ENCODE measurements at places on chromosomes 16 and 17.
A peak's percentile ranks its signal among the peaks of the same experiment; 100 is the strongest.

- no peak for DNase-seq
These were observed 1.4 kb downstream of the KRTAP2-4 start for GRCh38 chr17:41064301-41064700.

GRCh38 chr16:46737621-46738214 is 10.4 kb downstream of the MYLK3 start:
- DNase-seq = no peak

DNA sequence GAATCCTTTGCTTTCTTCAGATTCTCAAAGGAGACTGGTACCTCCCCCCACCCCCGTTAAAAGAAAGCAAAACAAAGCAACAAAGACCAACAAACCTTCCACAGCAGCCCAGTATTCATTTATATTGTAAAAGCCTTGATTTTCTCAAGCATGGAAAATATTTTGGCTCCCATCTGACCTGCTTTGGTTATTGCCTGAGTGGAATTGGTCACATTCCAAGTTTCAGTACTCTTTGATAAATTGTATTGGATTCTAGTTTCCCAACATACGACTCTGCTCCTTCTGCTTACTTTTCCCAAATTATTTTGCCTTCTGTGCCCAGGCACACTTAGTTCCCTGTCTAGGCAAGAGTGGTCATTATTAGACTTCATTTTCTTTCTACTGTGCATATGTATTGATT is 1.3 kb downstream of the ABCC11 start:
- DNase-seq = no peak

DNA sequence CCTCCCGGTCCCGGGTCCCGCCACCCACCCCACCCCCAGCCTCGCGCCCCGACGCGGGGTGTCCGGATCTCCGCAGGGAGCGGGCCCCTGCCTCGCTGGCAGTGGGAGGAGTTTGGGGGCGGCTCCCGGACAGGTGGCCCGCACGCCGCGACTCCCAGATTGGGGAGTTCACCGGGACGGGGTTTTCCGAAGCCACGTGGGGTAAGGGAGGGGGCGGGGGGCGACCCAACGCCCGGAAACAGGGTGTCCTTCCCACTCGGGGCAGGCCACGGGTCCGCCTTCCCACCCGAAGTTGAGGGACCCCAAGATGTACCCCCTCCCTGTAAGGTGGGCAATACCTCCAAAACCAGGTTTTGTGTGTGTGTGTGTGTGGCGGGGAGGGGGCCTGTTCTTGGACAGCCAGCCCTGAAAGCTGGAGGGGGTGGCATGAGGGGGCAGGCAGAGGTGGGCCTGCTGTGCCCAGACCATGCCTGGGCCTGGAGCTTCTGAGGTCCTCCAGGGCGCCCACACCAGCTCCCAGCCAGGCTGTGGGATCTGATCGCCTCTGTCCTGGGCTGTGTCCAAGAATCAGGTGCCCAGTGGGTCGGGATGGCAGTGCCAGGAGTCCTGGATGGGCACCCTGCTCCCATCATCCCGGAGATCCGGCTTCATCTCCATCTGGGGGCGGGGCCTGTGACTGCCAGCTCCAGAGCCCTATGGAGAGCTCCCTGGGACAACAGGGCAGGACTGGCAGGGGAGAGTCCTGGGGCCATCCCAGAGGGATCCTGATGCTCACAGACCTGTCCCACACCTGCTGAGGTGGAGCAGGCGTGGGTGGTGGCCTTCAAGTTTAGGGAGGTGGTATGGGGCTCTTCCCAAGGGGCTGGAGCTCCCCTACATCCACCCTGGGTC is 767 bp downstream of the SYNGR2 start:
- peak; percentile 45 for DNase-seq

DNA sequence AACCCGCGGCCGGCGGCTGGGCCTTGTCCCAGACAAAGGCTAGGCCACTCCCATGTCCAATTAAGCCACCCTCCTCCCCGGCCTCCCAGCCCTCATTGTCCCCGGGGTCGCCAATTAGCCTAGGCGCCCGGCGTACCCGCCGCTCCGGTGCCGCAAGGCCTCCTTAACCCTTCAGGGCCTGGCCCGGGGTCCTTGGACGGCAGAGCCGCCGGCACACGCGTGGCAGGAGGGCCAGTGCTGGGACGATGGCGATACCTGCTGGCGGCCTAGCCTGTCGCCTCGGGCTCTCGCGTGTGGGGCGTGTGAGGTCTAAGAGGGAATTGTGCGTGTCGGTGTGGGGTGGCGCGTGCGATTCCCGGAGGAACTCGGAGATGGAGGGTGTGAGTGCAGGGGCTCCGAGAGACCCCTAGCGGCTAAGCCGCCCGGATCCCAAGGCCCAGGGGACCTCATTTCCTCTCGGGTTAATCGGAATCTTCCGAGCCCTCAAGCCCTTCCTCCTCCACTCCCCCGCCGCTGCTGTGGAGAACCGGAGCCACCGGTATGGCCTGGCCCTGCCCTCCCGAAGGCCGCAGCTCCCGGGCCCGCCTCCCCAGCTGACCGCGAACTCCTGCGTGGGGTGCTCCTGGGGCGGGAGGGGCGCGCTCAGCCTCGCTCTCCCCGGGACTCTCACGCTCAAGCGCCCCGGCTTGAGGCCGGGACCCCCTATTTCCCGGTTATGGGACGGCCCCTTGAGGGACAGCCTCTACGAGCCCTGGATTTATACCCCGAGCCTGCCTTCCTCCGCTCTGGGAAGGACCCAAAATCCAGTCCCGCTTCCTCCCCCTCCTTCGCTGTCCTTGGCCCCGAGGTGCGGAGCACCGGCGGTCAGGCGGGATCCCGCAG is 11.9 kb downstream of the TBX2 start:
- no peak for DNase-seq

GRCh38 chr17:79974566-79975497 is 60.8 kb downstream of the TBC1D16 start:
- DNase-seq = no peak

- DNase-seq = no peak
These were observed 51.3 kb downstream of the NKD1 start for GRCh38 chr16:50599494-50599893.

DNA sequence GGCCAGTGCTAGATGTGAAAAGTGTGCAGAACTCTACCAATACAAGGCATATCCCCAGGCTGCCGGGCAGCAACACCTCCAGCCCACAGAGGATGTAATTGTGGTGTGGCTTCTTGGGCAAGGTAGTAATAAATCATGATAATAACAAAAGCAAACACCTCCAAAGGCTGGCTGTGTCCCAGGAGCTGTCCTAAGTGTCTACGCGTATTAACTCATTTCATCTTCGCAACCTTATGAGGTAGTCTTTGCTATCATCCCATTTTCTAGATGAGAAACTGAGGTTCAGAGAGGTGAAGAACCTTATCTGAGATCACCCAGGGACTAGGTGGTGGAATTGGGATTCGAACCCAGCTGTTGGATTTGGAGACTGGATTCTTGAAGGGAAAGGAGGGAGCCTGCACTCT is 5.3 kb downstream of the PDK2 start:
- no peak for DNase-seq

DNA sequence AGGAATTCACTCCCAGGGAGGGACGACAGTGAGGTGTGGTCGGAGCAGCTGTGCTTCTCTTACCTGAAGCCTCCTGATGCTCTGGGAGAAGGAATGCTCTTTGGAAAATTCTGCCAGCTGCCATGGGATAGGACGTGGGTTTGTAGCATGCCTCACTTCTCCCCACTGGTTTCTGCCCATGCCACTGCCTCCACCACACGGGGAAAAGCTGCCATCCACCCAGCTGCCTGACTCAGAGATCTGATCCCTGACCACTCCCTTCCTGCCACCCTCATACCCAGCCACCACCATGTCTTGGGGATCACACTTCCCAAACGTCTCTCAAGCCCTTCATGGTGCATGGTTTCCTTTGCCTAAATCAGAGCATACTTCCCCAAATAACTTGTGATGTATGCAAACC is 80.0 kb downstream of the CPPED1 start:
- DNase-seq = no peak

GRCh38 chr17:14559264-14560119 is 258.6 kb downstream of the HS3ST3B1 start:
- no peak for DNase-seq

DNA sequence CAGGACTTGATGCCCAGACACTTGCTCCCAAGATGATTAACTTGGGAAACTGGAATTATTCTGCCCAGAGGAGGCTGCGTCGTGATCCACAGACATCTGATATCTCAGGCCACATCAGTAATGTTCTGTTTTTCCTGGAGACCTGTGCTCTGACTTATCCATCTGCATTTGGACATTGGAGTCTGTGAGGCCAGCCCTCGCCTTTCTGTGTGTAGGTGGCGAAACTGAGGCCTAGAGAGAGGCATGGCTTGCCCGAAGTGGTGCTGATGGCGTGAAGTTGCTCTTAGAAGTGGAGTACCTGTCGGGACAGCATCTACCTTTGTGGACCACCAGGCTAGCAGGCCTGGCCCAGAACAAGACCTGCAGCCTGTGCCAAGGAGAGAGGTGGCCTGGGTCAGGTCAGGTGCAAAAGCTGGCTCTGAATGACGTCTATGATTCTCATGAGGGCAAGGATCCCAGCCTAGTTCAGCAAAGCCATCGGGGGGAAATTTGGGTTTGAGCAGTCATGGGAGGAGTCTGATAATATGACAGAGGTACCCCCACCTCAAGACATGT is 186.8 kb upstream of the ZNF469 start:
- no peak for DNase-seq

- DNase-seq = peak; percentile 58
These were observed at the start of gene NMRAL1 for GRCh38 chr16:4474192-4474961. TSS of gene NMRAL1 (minus strand) at chr16:4474625. CDS start at chr16:4474132, 493 bp downstream.

DNA sequence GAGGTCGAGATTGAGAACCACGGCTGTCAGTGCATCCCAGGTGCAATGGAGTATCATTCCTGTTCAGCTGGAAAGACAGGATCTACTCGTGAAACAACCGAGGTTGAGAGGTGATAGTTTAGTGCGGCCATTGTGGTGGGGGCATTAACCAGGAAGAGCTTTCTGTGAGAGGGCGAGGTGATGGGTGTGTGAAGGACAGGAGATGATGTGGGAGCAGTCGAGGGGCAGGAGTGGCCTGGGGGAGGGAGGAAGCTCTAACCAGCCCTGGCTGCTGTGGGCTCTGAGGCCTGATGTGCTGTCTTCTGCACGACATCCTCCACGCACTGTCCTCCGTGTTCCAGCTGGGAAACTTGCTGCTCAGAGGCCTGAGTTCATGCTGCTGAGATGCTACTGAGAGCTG is 22.0 kb downstream of the GOSR2 start:
- DNase-seq = no peak

All from activated naive CD8-positive, alpha-beta T cell treated with anti-CD3 and anti-CD28 coated beads, Interleukin-2, amount 50 U/mL, for 16 hours (primary cell).